Naive thymus-derived CD4-positive, alpha-beta T cell (primary cell): ENCODE measurements at places on chromosomes 1 and 21. TPM values are rescaled to one million over a fixed set of nuclear protein-coding genes. Genes with fewer than 3 reads are reported as not detected.

- no peak overlapping the region for H3K4me3 ChIP-seq
- no peak for DNase-seq
- H3K27me3 ChIP-seq = no peaks in the 10 kb centered on the region
- H3K36me3 ChIP-seq = no peaks in the 10 kb centered on the region
Measured at GRCh38 chr1:41631971-41632370, 147.5 kb upstream of the EDN2 start.

Gene CLEC20A
- total RNA-seq = not detected

DNA sequence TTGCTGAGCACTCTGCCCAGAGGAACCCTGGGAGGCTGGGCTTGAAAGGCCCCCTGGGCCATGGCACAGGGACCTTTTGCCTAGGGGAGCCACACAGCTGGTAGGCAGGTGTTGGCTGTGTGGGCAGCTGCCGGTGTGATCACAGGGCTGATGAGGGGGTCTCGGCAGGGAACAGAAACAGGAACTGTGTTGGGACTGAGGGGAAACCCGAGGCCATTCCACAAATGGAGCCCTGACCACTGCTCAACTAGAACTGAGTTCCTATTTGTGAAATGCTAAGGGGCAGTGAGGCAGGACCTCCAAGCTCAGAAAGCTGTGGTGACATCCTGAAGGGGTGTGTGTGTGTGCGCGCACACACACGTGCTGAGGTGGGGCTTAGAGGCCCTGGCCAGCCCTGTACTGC is 6.4 kb upstream of the THEM5 start:
- H3K27ac ChIP-seq = no peak overlapping the region
- H3K27me3 ChIP-seq = no peaks in the 10 kb centered on the region
- no peak for DNase-seq
- H3K4me3 ChIP-seq = no peak overlapping the region

Gene LINGO4
- total RNA-seq = not detected

GRCh38 chr21:36671836-36672235 is 27.1 kb upstream of the SIM2 start:
- DNase-seq = no peak
- H3K36me3 ChIP-seq = no peaks in the 10 kb centered on the region
- no peak overlapping the region for H3K4me3 ChIP-seq
- H3K4me1 ChIP-seq = no peaks in the 10 kb centered on the region
- H3K27ac ChIP-seq = no peak overlapping the region

GRCh38 chr1:155006601-155007101 is 4.0 kb downstream of the ZBTB7B start:
- peak overlapping the region; percentile 83 for H3K27ac ChIP-seq
- H3K4me3 ChIP-seq = no peak overlapping the region
- peak; percentile 60 for DNase-seq
- no peaks in the 10 kb centered on the region for H3K27me3 ChIP-seq

- no peak overlapping the region for H3K27ac ChIP-seq
- no peak for DNase-seq
- no peak overlapping the region for H3K4me3 ChIP-seq
- no peaks in the 10 kb centered on the region for H3K36me3 ChIP-seq
- H3K4me1 ChIP-seq = peaks cover 41% of the 10 kb centered on the region
Measured at GRCh38 chr1:159908031-159908940, 8.3 kb upstream of the CFAP45 start.

Gene SERBP1
- total RNA-seq = 134 TPM

GRCh38 chr1:97505289-97505688 is 415.5 kb downstream of the DPYD start:
- no peaks in the 10 kb centered on the region for H3K36me3 ChIP-seq
- no peaks in the 10 kb centered on the region for H3K27me3 ChIP-seq

Gene DNALI1
- total RNA-seq = not detected
